ENCODE measurements at places on chromosomes 3 and 15. TPM values are rescaled to one million over a fixed set of nuclear protein-coding genes. Genes with fewer than 3 reads are reported as not detected.

- no peak for DNase-seq
Observed at GRCh38 chr3:107430214-107430995, 53.2 kb downstream of the CCDC54 start.

GRCh38 chr3:136283627-136284026 lies 33.5 kb downstream of the PCCB start:
- DNase-seq: no peak

DNA sequence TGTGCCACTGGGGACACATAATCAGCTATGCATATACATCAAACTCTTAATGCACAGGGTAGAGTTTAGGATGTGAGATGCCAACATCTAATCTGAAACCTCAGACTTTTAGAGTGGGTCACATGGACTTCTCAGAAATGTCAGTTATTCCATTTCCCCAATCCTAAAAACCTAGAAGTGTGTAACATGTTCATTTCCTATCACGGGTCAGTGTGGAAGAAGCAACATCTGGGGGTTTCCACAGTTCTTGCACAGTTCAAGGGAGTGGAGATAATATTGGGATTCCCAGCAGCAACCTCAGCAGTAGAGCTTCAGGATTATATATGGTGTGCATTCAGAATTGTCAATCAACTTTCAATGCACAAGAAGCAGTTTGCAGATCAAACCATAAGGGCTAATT lies 44.4 kb upstream of the SPRED1 start:
- DNase-seq: no peak

DNA sequence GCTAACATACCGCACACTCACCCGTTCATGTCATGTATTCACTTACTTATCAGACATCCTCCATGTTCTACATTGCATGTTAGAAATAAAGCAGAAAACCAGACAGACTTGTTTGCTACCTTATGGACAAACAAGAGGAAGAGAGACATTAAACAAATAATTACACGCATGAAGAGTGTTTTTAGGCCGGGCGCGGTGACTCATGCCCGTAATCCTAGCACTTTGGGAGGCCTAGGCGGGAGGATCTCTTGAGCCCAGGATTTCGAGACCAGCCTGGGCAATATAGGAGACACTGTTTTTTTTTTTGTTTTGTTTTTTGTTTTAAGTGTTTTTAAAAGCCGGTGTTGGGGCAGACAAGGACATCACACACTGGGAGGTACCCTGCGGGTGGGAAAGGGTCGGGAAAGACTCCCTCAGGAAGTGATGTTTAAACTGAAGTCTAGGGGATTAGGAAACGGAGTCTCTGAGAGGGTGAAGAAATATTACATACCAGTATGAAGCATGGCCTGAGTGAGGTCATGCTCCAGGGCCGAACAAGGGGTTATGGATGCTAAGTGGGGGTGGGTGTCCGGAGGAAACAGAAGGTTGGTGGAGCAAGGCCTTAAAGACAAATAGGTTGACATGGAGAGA lies 2.1 kb upstream of the USP3 start:
- peak; percentile 70 for DNase-seq

DNA sequence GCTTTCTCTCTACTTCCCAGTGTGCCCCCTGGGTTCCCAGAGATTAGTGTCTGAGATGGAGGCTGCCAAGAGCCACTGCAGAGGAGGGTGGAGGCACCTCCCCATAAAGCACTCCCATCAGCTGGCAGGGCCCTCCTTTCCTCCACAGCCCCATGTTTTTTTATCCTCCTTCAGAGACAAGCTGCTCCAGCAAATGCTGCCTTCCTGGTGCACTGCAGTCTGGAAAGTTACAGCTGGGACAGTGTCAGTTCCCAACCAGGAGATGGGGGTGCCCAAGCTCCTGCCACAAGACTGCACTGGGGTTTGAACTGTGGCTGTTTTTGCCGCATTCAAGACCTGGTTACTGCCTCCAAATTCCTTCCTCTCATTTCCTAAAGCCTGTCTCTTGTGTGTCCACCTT lies 206.1 kb downstream of the CADPS start:
- DNase-seq: no peak

The IGF1R gene
- 103 TPM for total RNA-seq

DNA sequence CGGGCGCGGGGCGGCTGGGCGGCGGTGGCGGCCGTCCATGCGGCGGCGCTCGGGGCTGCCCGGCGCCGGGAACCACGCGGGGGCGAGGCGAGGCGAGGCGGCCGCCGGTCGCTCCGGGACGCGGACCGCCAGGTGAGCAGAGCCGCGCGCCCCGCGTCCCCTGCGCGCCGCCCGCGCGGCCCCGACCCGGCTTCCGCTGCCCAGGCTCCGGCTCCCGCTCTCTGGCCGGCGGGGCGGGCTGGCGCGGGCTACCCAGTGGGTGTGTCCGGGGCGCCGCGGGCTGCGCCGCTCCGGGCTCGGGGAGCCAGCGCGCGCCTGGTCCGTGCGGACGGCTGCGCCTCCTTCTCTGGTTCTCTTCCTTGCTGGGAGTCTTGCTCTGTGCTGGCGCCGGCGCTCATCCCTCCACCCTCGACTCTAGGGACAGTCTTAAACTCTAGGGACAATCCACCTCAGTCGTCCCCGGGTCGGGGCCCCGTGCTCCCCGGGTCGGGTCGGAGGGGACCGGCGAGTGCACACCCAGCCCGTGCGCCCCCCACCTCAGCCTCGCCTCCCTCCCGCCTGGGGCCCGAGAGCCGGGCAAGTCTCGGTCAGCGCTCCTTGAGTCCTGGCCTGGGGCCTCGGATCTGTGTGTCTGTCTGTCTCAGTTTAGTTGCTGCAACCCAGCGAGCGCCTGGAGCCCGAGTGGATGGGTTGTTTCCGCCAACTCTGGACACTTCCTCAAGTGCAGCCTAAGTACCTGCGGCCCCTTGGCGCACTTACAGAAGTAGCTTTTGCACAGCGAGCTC lies 488 bp downstream of the THSD4 start:
- DNase-seq: peak; percentile 64

DNA sequence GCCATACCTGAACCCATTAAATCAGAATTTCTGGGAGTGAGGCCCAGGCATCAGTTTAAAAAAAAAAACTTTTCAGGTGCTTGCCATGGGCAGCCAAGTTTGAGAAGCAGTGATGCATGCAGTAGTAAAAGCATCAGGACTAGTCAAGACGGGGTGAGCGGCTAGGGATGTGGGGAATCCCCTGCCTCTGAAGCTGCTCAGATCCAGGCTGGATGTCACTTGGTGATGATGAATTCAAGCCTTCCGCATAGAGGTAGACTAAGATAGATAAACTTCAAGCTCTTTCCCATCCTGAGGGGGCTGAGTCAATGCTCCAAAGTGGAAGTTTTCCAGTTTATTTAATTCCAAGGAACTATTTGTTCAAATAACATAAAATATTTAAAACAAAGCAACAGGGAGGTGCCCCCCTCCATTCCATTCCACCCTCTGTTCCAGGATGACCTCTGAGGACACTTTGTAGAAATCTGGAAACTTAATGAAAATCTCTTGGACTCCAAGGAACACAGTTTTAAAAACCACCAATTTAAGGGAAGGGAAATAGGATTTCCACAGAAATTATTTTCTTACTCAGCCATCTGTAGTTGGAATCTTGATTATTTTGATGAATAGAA lies 100.4 kb upstream of the NR2E3 start:
- no peak for DNase-seq

GRCh38 chr3:153897842-153898241 lies 223.3 kb upstream of the ARHGEF26 start:
- no peak for DNase-seq

- no peak for DNase-seq
Observed at GRCh38 chr15:39834256-39834655, 51.6 kb upstream of the FSIP1 start.

DNA sequence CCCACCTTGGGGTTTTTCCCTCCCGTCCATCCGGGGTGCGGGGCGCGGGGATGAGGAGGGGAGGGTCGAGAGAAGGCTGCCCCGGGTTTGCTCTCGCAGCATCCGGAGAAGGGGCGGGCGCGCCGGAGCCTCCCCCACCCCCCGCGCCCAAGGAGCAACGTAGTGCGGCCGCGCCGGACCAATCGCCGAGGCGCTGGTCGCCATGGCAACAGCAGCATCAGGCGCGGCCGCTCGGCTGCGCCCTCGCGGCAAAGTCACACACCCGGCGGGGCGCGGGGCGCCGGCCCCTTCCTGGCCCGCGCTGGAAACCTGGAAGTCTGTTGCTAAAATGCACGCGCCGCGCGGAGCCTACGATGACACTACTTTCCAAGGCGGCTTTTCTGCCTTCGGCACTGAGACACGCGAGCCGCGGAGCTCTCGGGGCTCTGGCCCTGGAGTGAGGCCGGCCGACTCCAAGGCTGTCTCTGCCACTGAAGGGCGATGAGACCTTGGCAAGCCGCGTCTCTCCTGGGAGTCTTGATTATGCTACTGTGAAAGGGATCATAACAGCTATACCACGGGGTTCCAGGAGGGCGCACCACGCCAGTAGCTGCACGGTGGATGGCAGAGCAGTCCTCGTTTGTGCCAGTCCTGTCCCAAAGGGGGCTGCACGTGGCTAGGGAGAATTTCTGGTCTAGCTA lies at the start of gene IQSEC1:
Gene IQSEC1, minus strand, starts transcription at position 104 of the 680 bp plus-strand sequence. CDS start 415 bp downstream, outside the sequence.
- DNase-seq: no peak

- DNase-seq: no peak
Observed at GRCh38 chr3:101020351-101021015, 27.3 kb upstream of the ABI3BP start.

DNA sequence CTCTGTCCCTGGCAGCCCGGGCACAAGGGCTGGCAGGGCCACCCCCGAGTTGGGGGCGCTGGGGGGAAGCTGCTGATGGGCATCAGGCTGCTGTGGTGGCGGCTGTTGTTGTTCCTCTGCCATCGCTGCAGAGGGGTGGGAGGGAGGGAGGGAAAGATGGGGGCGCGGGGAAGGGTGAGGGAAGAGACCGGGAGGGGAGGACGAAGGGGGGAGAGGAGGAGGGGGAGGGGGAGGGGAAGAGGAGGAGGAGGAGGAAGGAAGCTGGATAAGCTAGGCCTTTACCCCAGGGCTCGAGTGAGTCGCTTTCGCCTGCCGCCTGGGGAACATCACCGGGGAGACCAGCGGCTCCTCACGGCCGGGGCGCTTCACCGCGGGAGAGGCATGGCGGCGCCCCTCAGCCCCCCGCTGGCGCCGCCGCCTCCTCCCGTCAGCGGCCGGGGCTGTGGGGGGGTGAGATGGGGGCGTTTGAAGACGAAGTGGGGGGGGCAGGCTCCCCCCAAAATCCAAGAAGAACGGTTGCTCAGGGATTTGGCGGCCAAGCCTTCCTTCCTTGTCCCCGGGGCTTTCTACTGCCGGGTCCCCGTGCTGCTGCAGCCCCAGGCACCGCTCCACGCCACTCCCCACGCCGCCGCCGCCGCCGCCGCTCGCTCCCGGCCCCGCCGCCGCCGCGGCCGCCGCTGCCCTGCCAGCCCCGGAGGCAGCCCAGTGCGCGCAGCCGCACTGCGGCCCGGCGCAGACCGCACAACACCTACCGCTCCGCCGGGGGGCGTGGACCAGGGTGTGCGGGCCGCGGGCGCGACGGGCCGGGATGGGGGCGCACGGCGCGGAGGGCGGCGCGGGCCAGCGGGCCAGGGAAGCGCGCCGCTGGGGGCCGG lies at the start of gene RFX7:
Gene RFX7, minus strand, starts transcription at position 717 of the 875 bp plus-strand sequence. Its CDS starts 594 bp downstream, at position 123.
- DNase-seq: peak; percentile 41

DNA sequence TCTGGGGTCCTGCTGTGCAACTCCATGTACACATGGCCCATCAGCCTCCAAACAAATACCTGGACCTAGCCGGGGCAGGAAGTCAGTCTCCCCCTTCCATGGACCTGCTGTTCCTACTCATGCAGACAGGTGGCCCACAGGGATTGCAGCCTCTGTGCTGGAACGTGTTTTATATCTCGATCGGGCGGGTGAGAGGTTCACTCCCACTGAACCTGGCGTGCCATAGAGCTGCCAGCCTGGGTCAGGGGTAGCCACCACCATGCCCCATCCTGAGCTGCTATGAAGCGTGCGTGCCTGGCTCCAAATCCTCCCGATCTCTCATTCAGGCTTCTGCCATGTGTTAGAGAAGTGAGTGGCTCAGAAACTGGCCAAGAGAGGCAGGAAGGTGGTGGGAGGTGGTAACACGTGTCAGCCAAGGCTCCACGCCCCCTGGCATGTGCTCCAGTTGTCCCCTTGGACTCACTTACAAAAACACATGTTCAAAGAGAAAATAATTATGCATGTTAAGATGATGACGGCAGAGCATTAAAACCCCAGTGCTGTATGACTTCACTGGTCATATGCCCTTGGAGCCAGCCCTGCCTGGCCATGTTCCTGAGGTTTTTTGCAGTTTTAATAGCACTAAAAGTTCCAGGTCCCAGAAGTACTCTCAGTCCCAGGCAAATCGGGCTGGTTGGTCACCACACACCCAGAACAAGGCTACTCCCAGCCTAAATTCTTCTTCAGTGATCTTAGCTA lies 30.6 kb downstream of the CTSH start:
- no peak for DNase-seq

GRCh38 chr3:53196575-53197407 lies 35.8 kb downstream of the PRKCD start:
- no peak for DNase-seq

DNA sequence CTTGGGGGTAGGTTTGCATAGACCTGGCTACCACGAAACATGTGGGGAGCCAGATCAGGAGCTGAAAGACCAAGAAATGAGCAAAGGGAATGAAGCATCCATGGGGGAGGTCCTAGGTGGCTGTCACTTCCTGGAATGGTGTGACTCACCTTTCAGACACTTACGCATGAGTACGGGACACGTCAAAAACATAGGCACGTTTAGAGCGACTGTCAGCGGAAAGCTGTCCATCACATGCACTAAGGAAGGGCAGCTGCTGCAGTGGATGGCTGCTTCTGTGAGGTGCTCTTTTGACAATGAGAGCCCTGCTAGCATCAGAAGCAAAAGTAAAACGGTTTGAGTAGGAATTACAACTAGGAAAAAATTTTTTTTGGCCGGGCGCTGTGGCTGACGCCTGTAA lies 244.6 kb upstream of the CCDC54 start:
- DNase-seq: no peak

GRCh38 chr3:8841472-8841871 lies 72.1 kb upstream of the OXTR start:
- DNase-seq: no peak

The PFKFB4 gene
- 6.9 TPM for total RNA-seq

The NUTM1 gene
- total RNA-seq: not detected

The ZSCAN29 gene
- total RNA-seq: 24.9 TPM

Data from breast epithelium (tissue), 4 donors.